ENCODE measurements at places on chromosomes 1 and 21.
A peak's percentile ranks its signal among the peaks of the same experiment; 100 is the strongest.

GRCh38 chr1:25879675-25880074 lies 4.2 kb upstream of the PAQR7 start:
- DNase-seq: no peak

- DNase-seq: no peak
Observed at GRCh38 chr1:14704846-14705245, 106.4 kb downstream of the KAZN start.

GRCh38 chr21:28767523-28767922 lies 225.2 kb downstream of the LTN1 start:
- no peak for DNase-seq

GRCh38 chr1:117147856-117148588 lies 26.5 kb upstream of the TRIM45 start:
- no peak for DNase-seq

DNA sequence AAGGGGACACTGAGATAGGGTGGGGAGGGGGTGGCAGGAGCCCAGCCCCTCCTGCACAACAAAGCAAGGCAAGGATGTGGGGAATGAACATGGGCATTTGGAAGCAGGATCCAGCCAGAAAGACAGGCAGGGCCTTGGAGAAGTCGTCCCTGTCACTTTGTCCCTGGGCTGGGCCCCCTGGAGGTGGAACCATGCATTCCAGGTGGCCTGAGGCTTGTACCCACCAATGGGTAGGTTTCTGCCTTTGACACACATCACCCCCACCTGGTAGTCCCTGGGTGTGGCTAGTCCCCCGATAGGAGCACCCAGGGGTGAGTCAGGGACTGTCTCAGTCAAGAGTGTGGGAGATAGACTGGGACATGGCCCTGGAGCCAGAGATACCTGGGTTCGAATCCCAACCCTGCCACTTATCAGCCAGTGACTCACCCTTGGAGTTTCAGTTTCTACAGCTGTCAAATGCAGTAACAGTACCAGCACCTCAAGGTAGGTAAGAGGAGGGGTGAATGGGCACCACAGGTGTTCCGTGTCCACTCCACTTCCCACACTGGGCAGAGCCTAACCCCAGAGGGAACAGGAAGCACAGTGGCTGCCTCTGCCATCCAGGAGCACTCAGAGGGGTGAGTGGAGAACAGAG lies 10.0 kb downstream of the PLA2G2D start:
- DNase-seq: no peak

DNA sequence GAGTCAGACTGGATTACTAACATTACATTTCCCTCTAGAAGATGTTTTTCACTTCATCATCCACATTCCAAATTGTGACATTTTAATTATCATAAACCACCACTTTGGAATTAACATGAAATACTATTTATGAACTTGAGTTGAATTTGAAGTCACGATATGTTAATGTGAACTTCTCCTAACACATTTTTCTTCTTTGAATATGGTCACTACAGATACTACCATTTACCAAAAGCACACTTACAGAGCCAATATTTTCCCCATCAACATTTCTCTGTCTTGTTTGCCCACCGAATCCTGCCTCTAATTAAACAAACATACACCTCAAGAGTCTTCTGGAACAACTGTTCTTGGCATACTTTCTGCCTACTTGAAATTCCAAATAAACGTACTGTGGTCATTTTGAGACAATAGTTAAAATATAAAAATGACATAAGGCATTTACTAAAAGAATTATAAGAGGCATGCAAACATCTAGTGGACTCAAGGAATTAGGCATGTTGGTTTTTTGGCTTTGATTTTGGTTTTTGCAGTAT lies 177.4 kb downstream of the AKT3 start:
- no peak for DNase-seq

DNA sequence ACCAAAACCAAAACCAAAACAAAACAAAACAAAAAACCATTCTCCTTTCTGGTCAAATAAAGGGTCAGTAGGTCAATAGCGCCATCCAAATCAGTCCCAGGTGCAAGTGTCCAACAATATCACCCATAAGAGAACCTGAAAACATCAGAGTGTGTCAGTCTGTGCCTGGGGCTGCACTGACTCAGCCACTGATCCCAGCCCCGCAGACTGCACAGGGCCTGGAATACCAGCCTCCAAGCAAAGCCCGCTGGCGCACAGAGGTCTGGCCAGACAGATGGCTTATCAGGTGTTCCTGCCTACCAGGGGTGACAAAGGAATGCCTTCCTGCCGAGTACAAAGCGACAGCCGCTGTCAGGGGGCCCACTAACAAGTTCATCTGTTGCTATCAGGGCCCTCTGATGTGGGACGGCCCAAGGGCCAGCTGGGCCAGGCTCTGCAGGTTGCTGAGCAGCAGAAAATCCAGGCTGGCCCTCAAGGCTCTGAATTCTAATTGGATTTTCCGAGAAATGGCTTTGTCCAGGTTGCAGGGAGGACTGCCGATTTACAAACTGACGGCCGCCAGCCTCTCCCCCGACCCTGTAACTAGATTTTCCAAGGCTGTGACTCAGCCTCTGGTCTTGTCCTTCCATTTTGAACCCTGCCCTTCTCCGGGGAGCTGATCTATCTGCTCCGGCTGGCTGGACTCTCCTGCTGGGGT lies 13.7 kb upstream of the TMEM51 start:
- DNase-seq: peak; percentile 64

GRCh38 chr1:232283864-232284263 lies 346.1 kb downstream of the SIPA1L2 start:
- no peak for DNase-seq

DNA sequence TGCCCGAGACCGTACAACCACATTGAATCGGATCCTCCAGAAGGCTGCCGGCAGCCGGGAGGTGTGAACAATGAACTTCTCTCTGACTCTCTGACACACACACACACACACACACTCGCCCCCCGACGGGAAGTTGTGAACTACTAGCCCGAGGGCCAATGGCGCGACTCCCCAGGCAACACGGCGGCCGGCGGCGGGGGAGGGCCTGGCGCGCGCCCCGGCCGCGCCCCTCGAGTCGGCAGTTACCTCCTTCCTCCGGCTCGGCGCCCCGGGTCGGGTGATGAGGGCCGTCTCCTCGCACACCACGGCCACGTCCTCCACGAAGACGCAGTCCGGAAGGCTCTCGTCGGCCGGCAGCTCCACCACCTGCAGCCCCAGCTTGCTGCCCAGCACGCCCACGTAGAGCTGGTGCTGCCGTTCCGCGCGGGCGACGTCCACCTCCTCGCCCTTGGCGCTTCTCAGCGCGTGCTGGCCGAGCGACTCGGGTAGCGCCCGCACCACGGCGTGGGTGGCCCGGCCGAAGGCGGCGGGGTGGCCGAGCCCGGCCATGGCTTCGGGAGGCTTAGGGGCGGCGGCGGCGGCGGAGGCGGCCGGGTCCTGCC lies 361 bp downstream of the DDAH1 start:
- peak; percentile 44 for DNase-seq

DNA sequence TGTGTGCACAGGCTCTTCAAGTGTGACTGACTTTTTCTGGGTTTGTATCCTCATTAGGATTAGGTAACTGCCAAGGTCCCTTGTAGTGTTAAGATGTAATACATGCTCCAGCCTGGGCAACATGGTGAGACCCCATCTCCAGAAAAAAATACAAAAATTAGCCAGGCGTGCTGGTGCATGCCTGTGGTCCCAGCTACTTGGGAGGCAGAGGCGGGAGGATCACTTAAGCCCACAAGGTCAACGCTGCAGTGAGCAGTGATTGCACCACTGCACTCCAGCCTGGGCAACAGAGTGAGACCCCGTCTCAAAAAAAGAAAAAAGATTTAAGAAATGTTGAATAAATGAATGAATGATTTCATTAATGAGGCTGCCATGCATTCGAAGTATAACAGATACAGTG lies 15.1 kb downstream of the ZBTB17 start:
- DNase-seq: no peak

- no peak for DNase-seq
Observed at GRCh38 chr1:32509939-32510338, 29.3 kb upstream of the ZBTB8A start.

DNA sequence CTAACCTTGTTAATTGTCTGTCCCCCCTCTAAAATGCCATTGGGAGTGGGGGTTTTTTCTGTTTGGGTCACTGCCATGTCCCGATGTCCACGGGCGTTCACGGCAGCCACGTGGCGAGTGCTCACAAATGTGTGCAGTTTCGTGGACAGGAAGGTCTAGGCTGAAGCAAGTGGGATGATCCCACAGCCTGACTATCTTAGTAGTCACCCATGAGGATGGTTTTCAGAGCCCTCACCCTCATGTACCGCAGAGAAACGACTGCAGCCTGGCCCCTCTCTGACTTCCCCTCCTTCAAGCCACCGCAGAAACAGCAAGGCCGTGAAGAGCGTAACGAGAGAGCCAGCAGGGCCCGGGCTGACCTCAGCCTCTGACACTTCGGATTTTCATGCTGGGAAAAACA lies 52.3 kb upstream of the COX20 start:
- DNase-seq: no peak

DNA sequence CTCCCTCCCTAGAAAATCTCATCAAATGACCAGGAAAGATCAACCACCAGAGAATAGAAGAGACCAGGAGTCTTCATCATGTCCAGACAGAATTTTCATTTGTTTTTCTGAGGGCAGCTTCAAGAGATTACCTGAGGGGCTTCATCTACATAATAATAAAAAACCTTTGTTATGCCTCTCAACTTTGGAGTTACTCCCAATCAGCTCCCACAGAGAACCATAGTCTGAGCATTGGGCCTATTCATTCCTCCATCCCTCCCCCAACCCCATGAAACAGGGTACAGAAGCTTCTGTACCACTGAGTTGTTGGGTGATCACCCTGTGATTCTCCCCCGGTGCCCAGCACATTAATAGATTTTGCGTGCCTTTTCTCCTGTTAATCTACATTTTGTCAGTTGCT lies 53.3 kb upstream of the PRRC2C start:
- no peak for DNase-seq

DNA sequence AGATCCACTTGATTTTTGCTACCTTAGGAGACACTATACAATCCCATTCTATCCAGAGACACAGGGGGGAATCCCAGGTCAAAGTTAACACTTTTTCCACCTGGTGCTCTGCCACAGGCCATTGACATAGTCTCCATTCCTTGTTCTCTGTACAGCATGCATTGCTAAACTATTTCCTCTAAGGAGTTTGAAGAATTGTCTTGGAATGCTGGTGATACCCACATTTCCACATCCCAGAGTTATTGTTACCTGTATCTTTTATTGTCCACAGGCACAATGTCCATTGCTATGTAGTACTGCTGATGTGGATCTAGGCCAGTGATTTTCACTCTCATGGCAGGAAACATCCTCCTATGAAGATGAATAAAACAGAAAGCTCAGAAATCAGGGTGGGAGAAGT lies 61.9 kb downstream of the TBX15 start:
- DNase-seq: no peak
